ENCODE measurements at places on chromosomes 6 and 20.
A peak's percentile ranks its signal among the peaks of the same experiment; 100 is the strongest.

DNA sequence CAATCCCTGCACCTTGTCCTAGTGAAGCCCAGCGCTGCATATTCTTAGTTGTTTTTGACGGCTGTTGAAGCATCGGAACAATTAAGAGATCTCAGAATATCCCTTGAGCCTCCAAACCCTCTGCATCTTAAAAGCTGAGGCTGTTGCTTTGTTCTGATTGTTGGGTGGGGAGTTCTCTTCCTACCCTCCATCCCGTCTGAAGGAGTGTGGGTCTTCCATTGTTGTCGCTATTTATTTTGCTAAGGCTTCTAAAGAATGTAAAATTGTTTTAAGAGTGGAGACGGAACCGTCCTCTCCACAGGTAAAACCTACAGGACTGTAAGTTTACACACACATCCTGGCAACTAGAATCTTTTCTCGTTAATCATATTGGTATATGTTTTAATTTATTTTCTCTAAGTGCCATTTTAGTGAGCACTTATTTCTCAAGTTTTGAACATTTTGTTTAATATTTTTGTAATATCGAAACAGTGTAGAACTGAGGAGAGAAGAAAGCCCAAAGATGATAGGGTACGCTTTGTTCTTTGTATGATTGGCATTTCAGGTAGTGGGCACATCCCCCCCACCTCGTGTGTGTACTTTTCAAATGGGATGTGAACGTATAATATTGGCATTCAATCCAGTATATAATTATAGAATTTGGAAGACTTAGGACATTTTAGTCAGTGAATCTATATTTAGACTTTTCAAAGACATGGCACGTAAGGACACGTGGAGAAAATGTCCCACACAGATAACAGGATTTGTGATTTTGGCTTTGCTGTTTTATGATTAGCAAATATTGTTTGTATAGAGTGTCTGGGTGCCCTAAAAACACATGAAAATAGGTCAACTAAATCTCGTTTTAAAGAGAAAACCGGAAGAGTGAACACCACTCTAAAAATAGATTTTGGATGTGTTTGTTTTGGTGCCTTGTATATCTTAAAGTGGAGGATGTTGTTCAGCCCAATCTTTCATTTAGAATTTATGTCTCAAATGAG, 1.3 kb downstream of the RNF146 start:
- DNase-seq: peak; percentile 27

- DNase-seq: no peak
Observed at GRCh38 chr6:36967301-36967700, 12.8 kb downstream of the PI16 start.

DNA sequence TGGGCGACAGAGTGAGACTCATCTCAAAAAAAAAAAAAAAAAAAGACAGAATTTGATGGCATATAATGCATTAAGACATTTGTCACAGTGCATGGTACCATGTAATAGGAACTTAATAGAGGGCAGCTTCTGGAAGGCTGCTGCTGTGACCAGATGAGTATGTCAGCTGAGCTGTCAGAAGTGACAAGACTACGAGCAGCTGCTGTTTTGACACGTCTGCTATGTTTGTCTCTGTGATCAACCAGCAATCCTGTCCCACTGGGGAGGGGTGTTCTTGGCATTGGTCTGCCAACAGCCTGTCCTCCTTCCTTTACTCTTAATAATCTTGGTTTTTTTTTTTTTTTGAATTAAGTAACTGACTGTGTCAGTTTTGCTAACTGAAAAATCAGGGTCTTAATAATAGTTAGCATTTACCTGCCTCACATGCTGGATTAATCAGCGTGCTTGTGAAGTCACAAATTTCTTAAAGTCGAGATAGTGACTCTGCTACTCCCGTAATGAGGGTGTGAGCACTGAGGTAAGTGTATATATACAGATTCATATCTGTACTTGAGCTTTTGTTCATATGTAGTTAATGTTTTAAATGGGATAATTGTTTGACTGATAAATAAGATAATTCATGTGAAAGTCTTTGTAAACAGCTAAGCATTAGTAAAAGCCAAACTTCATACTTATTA, 152.4 kb downstream of the BMP2 start:
- DNase-seq: no peak

GRCh38 chr6:128710315-128710714, 172.6 kb upstream of the LAMA2 start:
- no peak for DNase-seq

GRCh38 chr6:35729722-35730121, 7.1 kb upstream of the ARMC12 start:
- no peak for DNase-seq

- DNase-seq: peak; percentile 25
Observed at GRCh38 chr20:33490023-33490933, at the start of gene CBFA2T2. Gene CBFA2T2, plus strand, starts transcription at chr20:33490096. Its CDS starts 172 bp downstream, at chr20:33490268.

DNA sequence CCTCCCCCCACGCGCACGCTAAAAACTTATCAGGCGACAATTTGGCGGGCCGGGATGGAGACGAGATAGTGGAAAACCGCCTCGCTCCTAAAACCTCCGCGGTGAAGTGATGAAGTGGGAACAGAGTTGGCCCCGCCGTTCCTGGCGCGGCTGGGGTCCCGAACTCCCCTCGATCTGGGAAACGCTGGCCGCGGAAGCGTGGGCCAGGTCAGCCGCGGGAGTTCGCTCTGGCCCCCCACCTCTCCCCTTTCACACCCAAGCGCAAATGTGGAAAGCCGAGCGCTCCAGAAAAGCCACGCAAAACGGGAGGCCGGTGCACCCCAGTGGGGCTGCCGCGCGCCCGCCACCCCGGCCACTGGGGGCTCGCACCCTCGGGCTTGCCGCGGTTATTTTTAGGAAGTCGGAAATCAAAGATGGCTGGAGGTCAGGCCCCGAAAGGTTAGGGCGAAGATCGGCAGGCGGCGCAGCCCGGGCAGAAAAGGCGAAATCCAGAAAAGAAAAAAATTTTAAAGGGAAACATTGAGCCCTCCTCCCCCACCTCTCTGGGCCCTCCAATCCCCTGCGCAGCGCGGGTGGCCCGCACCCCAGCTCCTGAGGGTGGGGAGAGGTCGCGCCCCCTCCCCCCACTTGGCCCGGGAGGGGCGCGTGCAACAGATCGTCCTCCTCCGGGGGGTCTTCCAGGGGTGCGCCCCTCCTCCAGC, 1.0 kb downstream of the SALL4 start:
- no peak for DNase-seq

GRCh38 chr6:138803861-138804260, 8.0 kb downstream of the ECT2L start:
- DNase-seq: no peak

- DNase-seq: no peak
Observed at GRCh38 chr6:25035174-25035511, 99.4 kb upstream of the RIPOR2 start.

GRCh38 chr6:166906376-166907044, 49.8 kb downstream of the RNASET2 start:
- no peak for DNase-seq

- DNase-seq: peak; percentile 38
Observed at GRCh38 chr6:110044096-110044495, 66.0 kb downstream of the GPR6 start.

- peak; percentile 73 for DNase-seq
Observed at GRCh38 chr6:33700391-33701050, 11.0 kb downstream of the UQCC2 start.
